ENCODE measurements at places on chromosomes 2 and 18. TPM values are rescaled to one million over a fixed set of nuclear protein-coding genes. Genes with fewer than 3 reads are reported as not detected.

DNA sequence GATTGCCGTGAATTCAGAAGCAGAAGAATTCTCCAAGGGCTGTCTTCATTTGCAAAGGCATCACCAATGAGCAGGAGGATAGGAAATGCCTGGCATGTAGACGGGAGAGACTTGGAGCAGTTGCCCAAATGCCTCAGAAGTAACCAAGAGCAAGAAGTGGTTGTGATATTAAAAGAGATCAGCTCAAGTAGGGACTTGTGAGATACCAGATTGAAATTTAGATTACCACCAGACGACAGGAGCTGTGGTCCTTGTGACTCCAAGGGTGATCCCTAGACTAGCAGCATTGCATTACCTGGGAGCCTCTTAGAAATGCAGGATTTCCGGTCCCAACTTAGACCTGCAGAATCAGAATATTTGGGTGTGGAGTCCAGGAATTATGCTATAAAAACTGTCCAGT, 228.6 kb upstream of the EPAS1 start:
- no peak for DNase-seq

GRCh38 chr2:66233981-66234380, 200.9 kb upstream of the MEIS1 start:
- DNase-seq = no peak

GRCh38 chr2:56444339-56444738, 260.5 kb downstream of the CCDC85A start:
- no peak for DNase-seq

Gene CFAP53
- total RNA-seq = 0.37 TPM

- DNase-seq = no peak
These were observed 195.7 kb downstream of the SMAD7 start for GRCh38 chr18:48754993-48755473.

DNA sequence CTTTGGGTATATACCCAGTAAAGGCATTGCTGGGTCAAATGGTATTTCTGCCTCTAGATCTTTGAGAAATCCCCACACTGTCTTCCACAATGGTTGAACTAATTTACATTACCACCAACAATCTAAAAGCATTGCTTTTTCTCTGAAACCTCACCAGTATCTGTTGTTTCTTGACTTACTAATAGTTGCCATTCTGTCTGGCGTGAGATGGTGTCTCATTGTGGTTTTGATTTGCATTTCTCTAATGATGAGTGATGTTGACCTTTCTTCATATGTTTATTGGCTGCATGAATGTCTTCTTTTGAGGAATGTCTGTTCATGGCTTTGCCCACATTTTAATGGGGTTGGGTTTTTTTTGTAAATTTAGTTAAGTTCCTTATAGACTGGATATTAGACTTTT, 382.6 kb upstream of the ZNF804A start:
- no peak for DNase-seq

Gene LHCGR
- 0.19 TPM for total RNA-seq

- no peak for DNase-seq
These were observed 381.4 kb downstream of the TNS1 start for GRCh38 chr2:217621391-217621801.

DNA sequence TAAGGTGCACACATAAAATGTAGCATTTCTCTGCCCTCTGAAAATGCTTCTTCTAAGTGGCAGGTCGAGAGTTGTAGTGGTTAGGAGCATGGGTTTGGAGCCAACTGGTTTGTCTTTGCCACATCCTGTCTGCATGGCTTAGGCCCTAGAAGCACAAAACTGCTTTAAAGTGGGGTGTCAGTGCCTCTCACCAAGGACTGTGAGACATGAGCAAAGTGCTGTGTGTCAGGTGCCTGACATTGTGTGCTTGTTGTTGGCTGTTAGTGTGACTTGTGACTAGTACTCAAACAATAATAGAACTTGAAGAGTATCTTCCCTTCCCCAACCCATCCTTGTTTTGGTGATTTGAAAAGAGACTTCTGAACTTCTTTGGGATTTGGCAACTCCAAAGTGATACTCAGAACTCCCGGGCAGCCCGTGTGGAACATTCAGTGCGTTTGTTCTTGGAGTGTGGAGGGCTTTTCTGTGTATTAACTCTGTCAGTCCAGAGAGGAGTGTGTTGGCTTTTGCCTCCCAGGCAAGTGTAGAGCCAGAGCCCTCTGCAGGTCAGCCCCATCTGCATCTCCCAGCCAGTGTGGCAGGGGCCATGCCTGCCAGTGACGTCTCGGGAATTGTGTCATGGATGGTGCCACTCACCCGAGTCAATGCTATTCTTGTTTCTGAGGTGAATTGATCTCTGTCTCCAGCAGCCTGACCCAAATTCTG, 5.0 kb downstream of the MGAT5 start:
- no peak for DNase-seq

Gene DPYSL5
- total RNA-seq = not detected

DNA sequence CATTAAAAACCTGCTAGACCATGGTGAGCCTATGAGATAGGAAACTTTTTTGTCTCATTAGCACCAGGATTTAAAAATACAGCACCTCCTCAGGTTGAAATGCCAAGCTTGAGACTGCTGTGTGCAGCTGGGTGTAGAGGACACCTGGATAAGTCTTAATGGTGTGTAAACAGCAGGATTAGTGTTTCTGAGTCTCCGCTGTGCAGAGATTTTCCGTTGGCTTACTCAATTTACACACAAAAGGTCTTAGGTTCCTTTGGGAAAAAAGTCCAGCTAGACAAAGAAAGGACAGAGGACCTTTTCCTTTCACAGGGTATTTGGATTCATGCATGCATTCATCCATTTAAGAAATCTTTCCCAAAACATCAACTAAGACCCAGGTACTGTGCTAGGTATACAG, 168.1 kb downstream of the NRXN1 start:
- no peak for DNase-seq

Gene HOXD1
- 0.27 TPM for total RNA-seq

Gene PPP1R1C
- 1.5 TPM for total RNA-seq

DNA sequence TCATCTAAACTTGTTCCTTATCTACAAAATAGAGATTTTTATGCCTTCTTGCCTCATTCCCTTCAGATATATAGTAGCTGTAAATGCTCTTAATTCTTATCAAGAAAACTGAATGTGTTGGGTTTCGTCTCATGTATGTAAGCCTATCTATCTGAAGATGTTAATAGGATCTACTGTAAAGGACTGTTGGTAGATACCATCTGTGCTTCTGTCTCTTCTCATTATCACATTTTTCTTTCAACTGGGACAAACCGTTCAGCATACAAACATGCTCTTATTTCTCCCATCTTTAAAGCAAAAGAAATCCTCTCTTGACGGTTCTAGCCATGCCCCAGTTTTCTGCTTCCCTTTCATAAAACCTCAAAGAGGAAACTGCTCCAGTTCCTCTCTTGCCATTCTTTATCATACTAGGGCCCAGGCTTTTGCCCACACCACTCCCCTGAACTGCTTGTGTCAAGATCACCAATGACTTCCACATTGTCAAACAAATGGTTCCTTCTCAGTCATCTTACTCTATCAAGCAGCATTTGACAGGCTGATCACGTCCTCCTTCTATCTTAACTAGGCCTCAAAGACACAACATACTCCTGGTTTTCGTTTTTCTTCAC, 88.7 kb downstream of the ARHGEF33 start:
- no peak for DNase-seq

DNA sequence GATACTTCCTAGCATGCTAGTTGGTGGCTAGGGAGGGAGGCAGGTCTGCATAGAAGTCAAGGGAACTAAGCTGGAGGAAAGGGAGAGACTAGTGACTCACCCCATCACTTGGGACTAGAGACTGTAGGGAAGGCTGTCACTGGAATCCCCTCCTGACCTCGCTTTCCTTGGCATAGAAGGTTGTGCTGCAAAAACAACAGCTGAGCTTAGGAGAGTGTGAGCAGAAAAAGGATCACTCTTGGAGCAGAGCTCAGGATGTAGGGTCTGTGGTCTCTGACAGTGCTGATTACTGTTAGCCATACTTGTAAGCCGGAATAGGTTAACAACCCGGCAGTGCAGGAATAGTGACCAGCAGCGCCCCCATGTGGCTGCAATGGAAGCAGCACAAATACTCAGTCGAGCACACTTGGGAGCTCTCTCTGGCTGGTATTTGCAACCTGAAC, 66.9 kb upstream of the SMAD2 start:
- no peak for DNase-seq

Gene RNF103
- 34.0 TPM for total RNA-seq

DNA sequence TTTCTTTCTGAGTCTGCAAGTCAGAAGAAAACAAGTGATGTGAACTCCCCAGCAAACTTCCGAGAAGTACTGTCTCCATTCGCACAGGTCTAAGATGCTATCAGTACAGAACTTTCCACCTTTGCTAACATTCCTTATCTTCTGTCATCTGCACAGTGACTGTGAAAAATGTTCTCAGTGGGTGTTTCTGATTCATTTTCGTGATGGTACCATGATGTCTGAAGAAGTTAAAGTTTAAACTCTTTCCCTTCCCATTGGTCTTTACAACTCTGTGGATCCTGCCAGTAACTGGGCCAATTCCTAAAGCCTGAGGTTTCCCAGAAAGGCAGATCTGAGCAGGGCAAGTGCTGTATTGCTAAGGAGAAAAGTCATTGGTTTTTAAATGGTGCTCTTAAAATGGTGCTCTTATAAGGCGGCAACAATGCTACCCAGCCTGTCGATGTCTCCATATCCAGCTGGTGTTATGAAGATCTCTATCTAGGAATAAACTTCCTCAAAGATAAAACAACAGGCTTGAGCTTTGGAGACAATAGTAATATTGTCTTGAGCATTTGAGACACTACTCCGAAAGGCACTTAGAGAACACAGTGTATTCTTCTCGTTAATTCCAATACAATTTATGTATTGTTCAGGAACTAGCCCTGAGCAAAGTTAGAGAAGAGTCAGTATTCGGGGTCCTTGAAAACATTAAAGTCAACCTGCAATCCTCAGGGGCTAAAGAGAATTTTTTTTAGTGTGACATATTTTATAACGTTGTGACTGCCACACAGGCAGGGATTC, 232.3 kb downstream of the OSR1 start:
- DNase-seq = no peak

Gene CYRIA
- total RNA-seq = 1.3 TPM

Gene CENPA
- 0.47 TPM for total RNA-seq

Gene TUBA4A
- 224 TPM for total RNA-seq

DNA sequence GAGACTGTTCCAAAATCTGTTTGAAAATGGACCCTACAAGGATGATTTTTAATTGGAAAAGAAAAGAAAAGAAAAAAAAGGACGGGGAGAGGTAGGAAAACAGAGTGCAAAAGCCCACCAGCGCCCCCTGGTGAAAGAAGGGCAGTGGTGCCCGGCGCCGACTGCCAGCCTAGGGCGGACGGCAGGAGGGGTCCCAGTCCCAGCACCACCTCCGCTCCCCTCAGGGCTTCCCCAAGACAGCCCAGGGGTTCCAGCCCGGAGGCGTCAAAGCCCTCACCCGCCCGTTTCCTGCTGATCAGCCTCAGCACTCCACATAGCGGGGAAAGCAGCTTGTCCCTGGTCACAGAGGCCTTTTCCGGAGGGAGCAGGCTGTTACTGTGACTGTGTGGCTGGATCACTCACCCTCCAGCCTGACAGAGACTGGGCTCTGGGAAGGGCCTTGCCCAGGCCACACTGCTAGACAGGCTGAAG, 213.9 kb downstream of the TFCP2L1 start:
- DNase-seq = peak; percentile 95

DNA sequence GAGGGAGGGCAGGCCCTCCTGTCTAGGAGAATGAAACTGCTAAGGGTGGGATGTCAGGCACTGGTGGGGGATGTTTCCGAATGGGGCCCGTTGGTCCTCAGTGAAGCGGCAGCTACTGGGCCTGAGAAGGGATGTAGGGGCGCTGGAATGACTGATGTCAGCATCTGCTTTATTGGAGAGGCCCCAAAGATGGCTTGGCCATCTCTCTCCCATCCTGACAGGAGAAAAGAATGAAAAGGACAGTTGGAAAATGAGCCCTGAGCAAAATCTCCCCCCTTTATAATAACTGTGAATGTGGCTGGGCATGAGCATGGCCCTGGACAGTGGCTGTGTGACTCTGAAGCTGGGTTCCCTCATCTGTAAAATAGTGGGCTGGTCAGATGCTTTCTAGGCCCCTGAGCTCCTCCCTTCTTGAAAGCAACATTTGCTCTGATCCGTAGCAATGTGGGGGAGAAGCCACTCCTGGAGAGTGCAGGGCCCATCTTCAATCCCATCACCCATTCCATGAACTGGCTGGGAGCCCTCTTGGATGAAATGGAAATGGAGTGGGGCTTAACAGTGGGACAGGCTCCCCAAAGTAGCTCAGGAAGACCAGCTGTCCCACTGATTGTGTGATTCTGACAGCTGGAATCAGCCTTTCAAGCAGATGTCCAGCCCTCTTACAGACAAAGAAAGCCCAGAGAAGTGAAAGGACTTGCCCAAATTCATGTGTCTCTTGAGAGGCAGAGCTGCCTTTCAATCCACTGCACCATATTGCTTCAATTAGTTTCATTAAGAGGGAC, 232.7 kb upstream of the SMAD2 start:
- DNase-seq = no peak

DNA sequence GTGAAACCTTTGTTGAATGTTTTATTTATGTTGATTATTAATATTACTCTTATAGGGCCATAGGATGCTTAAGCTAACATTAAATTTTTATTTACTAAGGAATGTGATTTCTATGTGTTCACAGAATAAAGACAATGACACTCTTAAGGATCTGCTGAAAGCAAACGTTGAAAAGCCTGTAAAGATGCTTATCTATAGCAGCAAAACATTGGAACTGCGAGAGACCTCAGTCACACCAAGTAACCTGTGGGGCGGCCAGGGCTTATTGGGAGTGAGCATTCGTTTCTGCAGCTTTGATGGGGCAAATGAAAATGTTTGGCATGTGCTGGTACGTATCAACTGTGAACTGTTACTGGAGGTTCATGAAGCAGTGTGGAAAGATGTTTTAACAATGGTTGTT, 20.4 kb downstream of the GORASP2 start:
- DNase-seq = no peak

DNA sequence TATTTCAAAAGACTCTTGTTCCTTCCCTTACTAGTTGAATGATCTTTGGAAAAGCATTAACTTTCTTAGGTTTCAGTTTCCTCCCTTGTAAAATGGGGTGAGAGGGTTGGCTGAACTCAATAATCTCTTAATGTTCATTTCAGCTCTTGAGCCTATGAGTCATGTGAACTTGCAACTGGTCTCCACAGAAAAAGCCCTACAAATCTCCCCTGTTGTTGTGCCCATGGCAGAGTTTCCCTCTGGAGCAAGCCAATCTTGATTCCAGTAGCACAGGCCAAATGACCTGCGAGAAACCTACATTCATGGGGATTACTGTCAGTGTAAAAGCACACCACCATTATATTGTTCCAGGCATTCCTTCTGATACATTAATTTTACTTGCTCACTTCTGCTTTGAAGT, 388.9 kb downstream of the ALK start:
- DNase-seq = no peak
